ENCODE measurements at places on chromosomes 12 and 14.

GRCh38 chr12:97380440-97380839, 82.2 kb upstream of the RMST start:
- no peak for DNase-seq

- no peak for DNase-seq
Measured at GRCh38 chr14:61343991-61344405, 22.6 kb downstream of the PRKCH start.

- no peak for DNase-seq
Measured at GRCh38 chr12:3661028-3661427, 91.9 kb downstream of the CRACR2A start.

DNA sequence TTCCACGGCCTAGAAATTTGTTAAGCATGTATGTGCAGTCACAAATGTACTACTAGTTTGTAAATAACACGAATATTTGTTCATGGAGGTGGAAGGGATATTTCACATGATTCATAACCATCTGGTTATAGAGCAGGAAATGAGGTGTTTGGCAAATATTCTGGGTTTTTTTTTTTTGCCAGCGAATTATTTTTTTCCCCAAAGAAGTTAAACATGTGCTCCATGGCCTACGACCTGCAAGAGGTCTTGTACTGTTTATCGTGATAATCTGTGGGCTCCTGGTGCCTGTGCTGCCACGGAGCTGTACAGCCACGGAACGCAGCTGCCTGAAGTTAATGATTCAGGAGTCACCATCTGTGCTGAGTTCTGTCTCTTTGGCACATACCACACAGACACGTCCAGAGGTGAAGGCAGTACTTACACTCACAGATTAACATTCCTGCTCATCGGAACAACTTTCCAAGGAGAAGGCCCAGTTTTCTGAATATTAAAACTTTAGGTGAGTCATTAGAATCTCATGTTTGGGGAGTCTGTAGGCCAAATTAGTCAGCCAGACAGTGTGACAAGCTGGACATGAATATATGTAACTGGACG, 156.3 kb downstream of the TMX1 start:
- DNase-seq = no peak

- no peak for DNase-seq
Measured at GRCh38 chr12:109961201-109961600, 35.0 kb downstream of the GIT2 start.

- DNase-seq = no peak
Measured at GRCh38 chr14:72920008-72920407, 6.3 kb upstream of the DCAF4 start.

GRCh38 chr14:96040828-96041371, 1.7 kb downstream of the C14orf132 start:
- no peak for DNase-seq

- DNase-seq = no peak
Measured at GRCh38 chr12:944211-944610, 5.3 kb downstream of the RAD52 start.

DNA sequence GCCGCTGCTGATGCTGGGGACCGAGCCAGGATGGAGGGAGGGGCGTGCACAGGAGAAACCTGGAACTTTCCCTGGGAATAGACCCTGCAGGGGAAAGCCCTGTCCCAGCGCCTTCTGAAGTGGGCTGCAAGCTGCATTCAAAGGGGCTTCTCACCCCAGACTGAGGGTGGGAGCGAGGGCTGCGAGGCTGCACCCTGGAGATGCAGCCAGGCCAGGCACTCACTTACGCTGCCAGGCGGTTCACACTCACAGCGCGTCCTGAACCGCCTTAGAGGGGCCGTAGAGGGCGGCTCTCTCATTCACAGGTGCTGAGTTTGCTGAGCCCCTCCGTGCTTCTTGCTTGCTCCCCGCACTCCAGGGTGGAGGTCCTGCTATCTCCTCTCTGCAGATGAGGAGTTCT, 208.5 kb upstream of the C14orf180 start:
- no peak for DNase-seq
